ENCODE measurements at places on chromosomes 13 and 19. TPM values are rescaled to one million over a fixed set of nuclear protein-coding genes. Genes with fewer than 3 reads are reported as not detected.

DNA sequence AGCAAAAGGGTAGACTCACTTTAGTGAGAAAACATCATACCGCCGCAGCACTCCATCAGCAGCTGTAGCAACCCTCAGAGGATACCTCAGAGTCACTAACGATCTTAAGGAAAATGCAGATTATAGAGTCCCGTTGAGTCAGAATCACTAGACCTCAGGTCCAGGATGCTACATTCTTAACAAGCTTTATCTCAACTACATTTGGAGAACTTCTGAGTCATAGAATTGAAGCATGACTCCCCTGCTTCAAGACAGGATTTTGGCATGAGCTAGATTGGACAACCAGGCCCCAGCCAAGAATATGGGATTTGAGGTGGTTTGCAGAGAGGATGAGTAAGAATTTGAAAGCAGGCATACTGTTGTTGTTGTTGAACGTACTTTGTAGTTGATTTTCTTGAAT, 118.9 kb upstream of the UBL3 start:
- peak; percentile 93 for DNase-seq

DNA sequence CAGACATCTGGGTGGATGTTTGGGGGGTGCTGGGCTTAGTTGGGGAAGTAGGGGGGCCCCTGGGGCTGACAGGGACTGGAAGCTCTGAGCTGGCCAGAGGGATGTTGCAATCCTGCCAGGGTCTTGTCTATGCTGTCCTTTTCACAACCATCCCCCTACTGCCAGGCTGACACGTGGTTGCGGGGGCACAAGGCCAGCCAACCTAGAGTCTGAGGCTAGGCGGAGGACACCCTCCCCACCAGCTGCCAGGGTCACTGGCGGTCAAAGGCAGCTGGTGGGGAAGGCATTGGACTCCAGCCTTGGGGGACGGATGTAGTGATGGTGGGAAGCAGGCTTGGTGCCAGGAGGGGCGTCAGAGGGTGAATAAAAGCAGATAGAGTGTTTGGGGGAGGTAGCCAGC, 1.6 kb upstream of the APOC1 start:
- DNase-seq: no peak

Gene ZBTB45
- 16.0 TPM for polyA plus RNA-seq

GRCh38 chr13:98853771-98854221, 101.3 kb upstream of the SLC15A1 start:
- DNase-seq: peak; percentile 89

Gene NAXD
- polyA plus RNA-seq: 26.9 TPM

GRCh38 chr19:5246554-5247155, 94.0 kb downstream of the PTPRS start:
- no peak for DNase-seq

Gene PKN1
- polyA plus RNA-seq: 56.4 TPM

GRCh38 chr13:102326381-102327118, 75.3 kb downstream of the FGF14 start:
- no peak for DNase-seq

- DNase-seq: no peak
Measured at GRCh38 chr19:38850436-38850975, 720 bp upstream of the HNRNPL start.

Gene PSG2
- 5.7 TPM for polyA plus RNA-seq

- DNase-seq: no peak
Measured at GRCh38 chr13:99990126-99990977, 8.8 kb downstream of the ZIC2 start.

Gene IL12RB1
- not detected for polyA plus RNA-seq

DNA sequence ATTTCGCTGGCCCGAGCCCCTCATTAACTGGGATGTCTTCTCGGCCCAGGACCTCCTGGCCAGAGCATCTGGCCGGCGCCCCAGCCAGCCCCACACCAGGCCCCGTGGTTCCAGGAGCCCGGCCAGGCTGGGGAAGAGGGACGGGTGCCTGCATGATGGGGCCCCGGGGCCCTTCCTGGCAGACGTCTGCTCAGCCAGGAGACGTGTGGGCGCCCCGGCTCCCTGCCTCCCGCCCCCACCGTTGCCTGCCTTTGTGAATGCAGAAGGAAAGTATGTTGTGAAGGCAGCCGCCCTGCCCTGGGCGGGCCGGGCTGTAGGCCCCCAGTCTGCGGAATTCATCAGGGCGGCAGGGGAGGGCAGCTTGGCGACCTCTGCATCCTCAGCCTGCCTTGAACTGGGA, 4.4 kb upstream of the COMP start:
- DNase-seq: peak; percentile 84

DNA sequence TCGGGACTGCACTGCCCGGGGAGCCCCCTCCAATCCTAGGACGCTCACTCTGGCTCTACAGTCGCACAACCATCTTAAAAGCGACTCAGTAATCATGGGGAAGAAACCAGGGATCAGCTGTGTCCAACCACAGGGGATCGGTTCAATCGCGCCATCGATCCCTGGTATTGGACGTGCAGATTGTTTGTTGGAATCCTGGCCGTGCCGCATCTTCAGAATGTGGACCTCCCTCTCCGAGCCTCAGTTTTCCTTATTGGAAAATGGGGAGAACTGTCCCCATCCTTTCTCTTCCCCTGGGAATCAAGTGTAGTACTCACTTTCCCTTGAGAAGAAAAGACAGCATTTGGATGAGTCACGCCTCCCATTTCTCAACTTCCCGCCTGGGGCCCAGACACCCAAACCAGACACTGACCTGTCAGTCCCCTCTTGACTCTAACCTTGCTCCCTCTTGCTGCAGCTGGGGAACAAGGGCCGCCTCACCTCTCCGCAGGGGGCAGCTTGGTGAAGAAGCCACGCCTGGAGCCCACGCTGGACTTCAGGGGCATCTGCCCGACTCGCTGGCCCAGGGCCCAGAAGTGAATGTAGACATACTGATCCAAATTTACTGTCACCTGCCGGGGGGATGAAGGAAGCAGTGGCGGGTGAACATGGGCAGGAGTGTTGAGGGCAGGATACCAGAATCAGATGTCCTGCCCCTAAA, 17.6 kb downstream of the EMP3 start:
- peak; percentile 74 for DNase-seq

Gene OR7C1
- not detected for polyA plus RNA-seq

GRCh38 chr19:58002384-58003173, at the start of gene ZNF606:
ZNF606 (minus strand) TSS chr19:58002820; CDS start chr19:58001319, 1,501 bp downstream.
- DNase-seq: peak; percentile 96

DNA sequence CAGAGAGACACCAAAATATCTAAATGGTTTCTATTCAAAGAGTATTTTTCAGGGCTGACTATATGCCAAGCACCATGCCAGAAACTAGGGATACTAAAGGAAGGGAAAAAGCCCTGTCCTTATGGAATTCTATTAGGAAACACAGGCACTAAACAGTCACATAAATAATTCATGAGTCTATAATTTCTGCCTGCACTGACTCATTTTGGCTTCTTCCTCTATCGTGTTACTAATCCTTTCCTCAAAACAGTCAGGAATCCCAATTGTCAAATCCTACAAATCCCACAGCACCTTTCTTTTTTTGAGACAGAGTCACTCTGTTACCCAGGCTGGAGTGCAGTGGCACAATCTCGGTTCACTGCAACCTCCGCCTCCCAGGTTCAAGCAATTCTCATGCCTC, 29.2 kb downstream of the XPO4 start:
- DNase-seq: peak; percentile 78

- DNase-seq: peak; percentile 90
Measured at GRCh38 chr19:31448221-31448657, 99.0 kb upstream of the TSHZ3 start.

DNA sequence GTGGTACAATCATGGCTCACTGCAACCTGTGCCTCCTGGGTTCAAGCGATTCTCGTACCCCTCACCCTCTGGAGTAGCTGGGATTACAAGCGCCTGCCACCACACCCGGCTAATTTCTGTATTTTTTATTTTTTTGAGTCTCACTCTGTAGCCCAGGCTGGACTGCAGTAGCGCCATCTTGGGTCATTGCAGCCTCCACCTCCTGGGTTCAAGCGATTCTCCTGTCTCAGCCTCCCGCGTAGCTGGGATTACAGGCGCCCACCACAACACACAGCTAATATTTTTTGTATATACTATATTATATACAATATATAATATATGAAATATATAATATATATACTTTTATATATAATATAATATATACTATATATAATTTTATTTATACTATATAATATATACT, 52.5 kb downstream of the COLGALT1 start:
- no peak for DNase-seq

Gene ZNF350
- polyA plus RNA-seq: 7.3 TPM

Gene RDH8
- polyA plus RNA-seq: not detected

Gene LILRB4
- polyA plus RNA-seq: not detected

Gene RNF225
- not detected for polyA plus RNA-seq

Gene SERPINE3
- polyA plus RNA-seq: not detected

Gene PNMA8B
- polyA plus RNA-seq: 0.13 TPM

All from GM23248 (cell line).